Right renal pelvis (tissue), 4 donors: ENCODE measurements at places on chromosomes 5 and 9. TPM values are rescaled to one million over a fixed set of nuclear protein-coding genes. Genes with fewer than 3 reads are reported as not detected.

SPEF2 gene
- polyA plus RNA-seq, result 50.5 TPM

CNTNAP3B gene
- 14.3 TPM for polyA plus RNA-seq

NUTM2F gene
- not detected for polyA plus RNA-seq

CARTPT gene
- polyA plus RNA-seq, result not detected

ELOVL7 gene
- 19.5 TPM for polyA plus RNA-seq
